ENCODE measurements at places on chromosomes 12 and 14.

- DNase-seq, result peak; percentile 65
Observed at GRCh38 chr14:33932576-33933345, 18.1 kb downstream of the EGLN3 start.

DNA sequence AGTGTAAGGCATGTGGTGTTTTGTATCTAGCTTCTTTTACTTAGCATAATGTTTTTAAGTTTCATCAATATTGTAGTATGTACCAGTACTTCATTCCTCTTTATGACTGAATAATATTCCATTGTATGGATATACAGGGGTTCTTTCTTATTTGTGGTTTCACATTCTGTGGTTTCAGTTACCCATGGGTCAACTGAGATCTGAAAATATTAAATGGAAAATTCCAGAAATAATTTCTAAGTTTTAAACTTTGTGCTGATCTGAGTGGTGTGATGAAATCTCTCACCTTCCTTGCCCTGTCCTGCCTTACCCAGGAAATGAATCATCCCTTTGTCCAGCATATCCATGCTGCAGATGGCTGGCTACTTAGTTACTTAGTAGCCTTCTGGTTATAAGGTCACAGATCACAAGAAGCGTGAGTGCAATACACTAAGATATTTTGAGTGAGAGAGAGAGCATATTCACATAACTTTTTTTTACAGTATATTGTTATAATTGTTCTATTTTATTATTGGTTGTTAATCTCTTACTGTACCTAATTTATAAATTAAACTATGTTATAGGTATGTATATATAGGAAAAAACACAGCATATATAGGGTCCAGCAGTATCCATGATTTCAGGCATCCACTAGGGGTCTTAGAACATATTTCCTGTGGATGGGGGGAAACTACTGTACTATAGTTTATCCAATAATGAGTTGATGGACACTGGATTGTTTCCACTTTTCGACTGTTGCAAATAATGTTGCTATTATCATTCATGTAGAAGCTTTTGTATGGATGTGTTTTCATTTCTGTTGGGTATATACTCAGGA, 59.6 kb upstream of the LRTM2 start:
- DNase-seq, result no peak

DNA sequence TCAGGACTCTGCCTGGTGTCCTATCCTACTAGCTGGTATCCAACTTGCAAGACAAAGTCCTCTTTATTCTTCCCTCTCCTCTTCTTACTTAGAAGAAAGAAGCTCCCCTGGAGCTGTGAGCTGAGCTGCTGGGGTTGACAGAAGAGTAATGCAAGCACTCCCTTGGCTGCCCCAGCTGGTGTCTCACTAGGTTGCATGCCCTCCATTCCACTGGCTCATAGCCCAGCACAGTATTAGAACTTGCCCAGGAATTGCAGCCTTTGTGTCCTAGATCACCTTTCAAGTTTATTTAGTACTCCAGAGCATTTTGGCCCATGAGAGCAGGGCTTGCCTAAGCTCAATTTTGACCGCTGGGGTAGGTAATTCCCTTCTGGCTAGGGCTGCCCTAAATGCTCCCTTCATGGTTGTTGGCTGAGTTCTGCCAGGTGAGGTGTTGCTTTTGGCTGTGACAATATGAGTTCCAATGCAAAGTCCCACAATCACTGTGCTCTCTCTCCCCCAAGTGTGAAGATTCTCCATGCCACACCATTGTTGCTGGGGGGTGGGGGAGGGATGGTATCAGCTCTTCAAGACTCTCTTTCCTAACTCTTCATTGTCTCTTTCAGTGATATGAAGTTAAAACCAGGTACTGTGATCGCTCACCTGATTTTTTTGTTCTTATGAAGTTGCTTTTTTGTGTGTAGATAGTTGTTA, 317.4 kb upstream of the DDHD1 start:
- no peak for DNase-seq

- no peak for DNase-seq
Observed at GRCh38 chr14:100905166-100905565, 1.6 kb upstream of the RTL1 start.

GRCh38 chr14:91396959-91397815, 20.4 kb downstream of the CCDC88C start:
- DNase-seq, result no peak

GRCh38 chr14:38127784-38128183, 79.9 kb upstream of the SSTR1 start:
- no peak for DNase-seq

Measured in NCI-H524 treated with DMSO at 0.1 percent for 48 hours (cell line).